Activated effector memory CD4-positive, alpha-beta T cell treated with anti-CD3 and anti-CD28 coated beads, Interleukin-2, amount 50 U/mL, for 16 hours (primary cell): ENCODE measurements at places on chromosomes 3 and 15.
A peak's percentile ranks its signal among the peaks of the same experiment; 100 is the strongest.

DNA sequence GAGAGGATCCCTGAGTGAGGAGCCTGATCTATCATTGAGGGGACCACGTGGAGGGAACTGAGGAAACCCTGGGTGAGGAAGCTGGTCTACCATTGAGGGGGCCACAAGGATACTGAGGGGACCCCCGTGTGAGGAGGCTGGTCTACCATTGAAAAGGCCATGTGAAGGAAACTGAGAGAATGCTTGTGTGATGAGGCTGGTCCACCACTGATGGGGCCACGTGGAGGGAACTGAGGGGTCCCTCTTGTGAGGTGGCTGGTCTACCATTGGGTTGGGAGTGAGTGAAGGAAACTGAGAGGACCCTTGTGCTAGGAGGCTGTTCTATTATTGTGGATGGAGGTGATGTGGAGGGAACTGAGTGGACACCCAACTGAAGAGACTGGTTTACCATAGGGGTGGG lies 161.3 kb downstream of the FBLN2 start:
- peak; percentile 27 for DNase-seq

GRCh38 chr3:31469385-31469784 lies 63.3 kb upstream of the STT3B start:
- no peak for DNase-seq

DNA sequence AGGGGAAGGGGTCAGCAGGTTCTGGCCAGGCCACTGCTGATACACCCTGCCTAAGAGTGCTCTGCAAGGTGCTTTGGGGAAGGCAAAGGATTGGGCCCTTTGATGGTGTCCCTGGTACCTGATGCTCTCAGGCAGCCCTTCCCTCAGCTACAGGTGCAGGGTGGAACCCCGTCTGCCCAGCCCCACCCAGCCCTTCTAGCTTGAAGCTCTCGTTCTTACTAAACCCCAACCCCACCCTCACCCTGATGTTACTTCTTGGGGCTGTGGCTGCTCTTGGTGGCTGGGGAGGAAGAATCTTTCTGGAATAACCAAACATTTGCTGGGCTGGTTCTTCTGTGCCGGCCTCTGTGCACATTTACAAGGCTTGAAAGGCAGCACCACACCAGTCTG lies 6.4 kb downstream of the GNAI2 start:
- no peak for DNase-seq

GRCh38 chr3:72957297-72957696 lies 39.3 kb upstream of the PPP4R2 start:
- DNase-seq = no peak

DNA sequence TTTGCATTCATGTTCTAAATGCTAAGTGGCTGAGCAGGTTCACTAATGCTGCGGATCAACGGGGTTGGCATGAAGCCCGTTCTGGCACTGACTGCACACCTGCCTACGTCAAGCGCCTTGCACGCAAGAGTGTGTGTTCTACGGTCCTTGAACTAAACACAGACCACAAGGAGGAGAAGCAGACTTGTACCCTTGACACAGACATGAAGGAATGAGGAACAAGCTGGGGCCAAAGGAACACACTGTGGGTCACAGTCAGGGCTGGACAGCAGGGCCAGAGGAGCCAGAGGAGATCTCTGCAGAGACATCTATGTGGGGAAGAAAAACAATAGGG lies 48.0 kb upstream of the LDHAL6B start:
- no peak for DNase-seq
